ENCODE measurements at places on chromosomes 1 and 21.

- no peak for DNase-seq
Measured at GRCh38 chr1:58062635-58063034, 483.9 kb downstream of the OMA1 start.

DNA sequence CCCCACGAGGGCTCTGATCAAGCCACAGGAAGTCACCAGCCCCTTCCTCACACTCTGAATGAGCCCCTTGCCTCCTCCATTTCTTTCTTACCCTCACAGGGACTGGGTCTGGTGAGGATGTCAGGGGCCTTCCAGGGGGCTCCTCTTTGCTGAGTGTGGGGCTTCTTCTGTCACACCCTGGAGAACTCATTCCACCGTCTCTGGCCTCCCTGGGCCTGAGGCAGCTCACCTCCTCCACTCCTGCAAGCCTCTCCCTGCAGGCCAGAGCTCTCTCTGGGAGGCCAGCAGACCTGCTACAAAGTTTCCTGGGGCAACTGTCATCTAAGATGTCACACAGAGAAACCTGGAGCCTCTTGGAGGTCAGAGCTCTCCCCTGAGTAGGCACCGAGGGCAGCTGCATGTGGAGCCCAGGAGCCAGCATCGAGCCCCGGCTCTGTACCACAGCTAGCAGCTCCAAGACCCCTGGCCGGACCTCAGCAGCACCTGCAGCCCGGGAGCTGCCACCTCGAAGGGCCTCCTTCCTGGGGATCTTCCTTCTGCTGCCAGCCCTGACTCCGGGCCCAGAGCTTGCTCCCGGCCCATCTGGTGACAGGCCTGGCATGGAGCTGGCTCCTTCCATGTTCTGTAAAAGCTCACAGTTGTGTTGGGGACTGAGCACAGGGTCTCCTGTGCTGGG lies 1.1 kb downstream of the SPOCD1 start:
- DNase-seq: no peak

- no peak for DNase-seq
Measured at GRCh38 chr1:172325531-172325930, 95.0 kb upstream of the C1orf105 start.

DNA sequence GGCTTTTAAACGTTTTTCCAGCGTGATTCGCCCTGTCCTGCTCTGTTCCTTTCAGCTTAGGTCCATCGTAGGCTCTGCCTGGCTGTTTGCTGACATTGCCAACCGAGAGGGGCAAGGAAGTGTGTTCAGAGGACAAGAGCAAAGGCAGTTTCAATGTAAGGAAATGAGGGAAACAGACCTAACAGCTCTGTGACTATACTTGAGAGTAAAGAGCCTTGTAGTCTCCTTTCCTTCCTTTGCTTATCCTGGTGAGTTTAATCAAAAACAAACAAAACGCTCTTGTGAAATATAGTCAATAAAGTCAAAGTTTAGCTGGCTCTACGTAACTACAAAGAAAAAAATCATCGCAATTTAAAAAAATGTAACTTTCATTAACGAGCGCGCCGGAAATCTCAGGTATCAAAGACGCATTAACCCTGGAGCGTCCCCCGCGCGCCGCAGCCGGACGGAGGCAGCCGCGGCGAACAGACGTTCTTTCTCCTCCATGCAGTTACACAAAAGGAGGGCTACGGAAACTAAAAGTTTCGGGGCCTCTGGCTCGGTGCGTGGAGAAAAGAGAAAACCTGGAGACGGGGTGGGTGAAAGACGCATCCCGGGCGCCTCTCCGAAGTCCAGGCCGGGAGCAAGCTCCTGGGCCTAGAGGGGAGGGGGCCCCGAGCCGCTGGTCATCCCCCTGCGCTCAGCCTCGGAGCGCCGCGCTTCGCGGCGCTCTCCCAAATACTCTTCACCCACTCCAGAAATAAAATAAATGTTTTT lies 617 bp upstream of the ADGRL2 start:
- DNase-seq: no peak

DNA sequence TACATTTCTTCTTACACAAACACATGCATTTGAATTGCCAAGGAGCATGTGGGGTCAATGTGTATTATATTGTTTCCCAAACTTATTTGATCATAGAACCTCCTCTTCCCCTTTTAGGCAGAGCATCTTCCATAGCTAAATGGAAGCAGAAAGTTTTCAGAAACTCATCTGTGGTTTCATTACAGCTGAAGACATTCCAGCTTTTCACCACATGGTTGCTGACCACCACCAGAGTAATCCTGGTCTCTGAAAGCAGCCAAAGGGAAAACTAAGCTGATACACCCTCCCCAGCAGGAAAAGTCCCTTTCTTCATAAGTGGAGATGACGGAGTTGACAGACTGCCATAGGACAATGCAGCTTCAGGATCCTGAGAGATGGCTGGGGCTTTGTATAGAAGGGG lies 30.2 kb upstream of the OTUD3 start:
- DNase-seq: no peak

DNA sequence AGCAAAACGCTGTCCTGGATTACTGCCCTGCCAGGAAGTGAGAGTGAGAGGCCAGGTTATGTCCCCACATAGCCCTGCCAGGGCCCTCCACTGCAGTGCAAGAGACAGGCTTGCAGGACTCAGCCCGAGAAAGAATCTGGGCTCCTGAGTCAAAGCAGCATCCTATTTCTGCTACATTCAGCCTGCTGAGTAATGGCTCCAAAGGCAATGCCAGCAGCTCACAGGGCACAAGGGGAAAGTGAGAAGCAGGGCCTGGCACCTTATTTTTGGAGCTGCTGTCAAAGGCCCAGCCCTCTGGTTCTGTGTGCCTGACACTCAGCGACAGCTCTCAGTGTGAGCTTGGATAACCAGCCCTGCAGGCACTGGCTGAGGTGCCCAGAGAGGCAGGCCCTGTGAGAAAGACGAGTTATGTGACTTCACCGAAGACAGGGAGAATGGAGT lies 83.9 kb downstream of the DTL start:
- DNase-seq: no peak

GRCh38 chr1:223721658-223722607 lies 9.6 kb downstream of the CAPN2 start:
- no peak for DNase-seq

- no peak for DNase-seq
Measured at GRCh38 chr1:26375081-26375480, 2.5 kb upstream of the ZNF683 start.

- no peak for DNase-seq
Measured at GRCh38 chr1:151881479-151881878, 27.8 kb downstream of the THEM4 start.

DNA sequence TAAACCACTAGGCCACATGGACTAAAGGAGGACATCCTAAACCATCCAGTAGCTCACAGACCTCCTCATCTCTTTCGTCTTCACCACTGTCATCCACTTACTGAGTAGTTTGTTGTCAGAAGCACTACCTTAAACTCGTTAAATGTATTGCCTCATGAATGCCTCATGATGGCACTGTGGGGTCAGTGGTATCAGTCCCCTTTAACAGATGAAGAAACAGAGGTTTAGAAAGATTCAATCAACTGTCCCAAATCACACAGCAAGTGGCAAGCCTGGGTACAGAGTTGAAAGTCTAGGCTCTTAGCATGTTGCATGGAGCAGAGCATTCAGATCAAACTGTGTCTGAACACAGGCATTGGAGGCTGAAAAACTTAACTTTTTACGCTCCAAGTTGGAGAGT lies 183.6 kb upstream of the KIAA0040 start:
- no peak for DNase-seq

DNA sequence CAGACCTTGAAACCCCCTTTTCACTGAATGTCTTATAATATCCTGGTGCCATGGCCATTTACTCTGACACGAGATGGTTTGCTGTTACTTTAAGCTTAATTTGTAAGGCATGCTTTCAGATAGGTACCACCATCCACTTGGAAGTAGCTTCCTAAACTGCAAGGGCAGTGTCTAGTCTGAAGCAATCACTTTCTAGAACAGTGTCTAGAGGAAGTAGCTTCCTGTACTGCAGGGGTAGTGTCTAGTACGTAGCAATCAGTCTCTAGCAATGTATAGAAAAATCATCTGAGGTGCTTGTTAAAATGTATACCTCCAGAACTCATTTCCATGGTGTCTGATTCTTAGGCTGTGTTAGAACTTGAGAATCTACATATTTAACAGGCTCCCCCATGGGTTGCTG lies 42.5 kb downstream of the ZBTB40 start:
- DNase-seq: no peak

- no peak for DNase-seq
Measured at GRCh38 chr21:14995695-14996490, 68.9 kb downstream of the NRIP1 start.

DNA sequence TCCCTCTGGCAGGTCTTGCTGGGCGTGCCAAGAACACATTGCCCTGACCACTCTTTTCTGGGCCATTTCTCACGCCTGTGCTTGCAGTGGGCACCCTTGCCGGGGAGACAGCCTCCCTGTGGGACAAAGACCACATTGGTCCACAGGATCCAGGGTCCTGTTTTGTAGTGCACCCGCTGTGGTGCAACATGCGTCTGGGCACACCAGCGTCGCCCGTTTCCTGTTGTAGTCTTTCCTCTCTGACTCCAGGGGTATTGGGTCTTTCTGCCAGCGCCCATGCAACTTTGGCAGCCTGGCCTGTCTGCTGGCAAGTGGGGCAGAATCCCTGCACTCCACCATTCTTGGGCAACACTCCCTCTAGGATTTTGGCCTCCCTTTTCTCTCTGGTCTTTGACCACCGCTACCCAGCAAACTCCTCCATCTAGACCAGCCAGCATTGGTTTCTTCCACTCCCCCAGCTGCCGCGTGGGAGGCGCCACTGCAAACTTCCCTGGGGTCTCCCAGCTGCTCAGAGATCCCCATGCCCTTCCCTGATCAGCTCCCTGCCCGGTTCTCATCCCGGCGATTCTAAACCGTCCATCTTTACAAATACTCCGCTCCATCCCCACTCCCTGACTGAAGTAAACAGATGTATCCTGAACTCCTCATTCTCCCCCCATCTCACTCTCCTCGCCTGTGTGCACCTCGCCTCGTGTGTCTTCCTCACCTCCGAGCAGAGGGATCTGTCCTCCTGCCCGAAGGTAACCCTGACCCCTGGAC lies 1.2 kb upstream of the TPRG1L start:
- no peak for DNase-seq

DNA sequence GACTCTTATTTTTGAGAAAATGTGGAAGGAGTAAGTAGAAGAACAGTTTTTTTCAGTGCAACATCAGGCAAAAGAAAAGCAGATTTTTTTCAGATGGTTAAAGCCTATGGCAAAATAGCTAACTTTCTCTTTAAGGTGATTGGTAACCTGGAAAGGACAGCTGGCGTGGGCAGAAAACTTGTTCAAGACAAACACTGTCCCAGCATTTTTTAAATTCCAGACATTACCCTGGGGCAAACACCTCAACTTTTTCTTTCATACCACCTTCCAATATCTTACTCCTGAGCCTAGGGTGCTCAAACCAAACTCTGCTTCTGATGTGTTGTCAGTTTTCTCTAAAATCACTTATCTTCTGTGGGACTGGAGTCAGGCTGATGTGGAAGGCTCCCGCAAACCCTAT lies 2.7 kb upstream of the LEPR start:
- no peak for DNase-seq

DNA sequence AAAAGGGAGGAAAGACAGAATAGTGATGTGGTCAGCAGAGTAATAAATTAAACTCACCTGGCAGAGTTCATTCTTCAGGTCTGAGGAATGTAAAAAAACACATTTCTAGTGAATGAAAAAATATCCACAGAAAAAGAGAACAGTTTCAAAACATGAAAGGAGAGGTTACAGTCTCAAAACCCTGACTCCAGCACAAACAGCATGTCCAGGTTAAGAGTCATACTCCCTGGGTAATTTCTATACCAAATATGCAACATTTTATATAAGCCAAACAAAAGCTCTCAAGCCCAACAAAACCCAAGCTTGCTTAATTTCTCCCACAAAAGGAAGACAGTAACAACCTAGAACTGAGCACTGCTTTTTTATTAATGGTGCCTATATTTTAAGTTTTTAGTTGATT lies 173.0 kb downstream of the NTMT2 start:
- no peak for DNase-seq

DNA sequence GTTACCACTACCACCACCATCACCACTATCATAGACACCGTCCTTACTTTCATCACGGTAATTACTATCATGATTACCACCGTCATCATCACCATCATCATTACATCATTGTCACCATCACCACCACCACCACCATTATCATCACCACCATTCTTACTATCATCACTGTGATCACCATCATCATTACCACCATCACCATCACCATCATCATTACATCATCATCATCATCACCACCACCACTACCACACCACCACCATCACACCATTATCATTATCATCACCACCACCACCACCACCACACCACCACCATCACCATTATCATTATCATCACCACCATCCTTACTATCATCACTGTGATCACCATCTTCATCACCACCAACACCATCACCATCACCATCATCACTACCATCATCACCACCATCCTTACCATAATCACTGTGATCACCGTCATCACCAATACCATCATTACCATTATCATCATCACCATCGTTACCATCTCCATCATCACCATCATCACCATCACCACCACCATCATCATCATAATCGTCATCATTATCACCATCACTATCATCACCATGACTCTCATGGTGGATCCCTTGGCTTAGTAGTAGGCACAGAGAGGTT lies 244.4 kb upstream of the C1orf174 start:
- no peak for DNase-seq

GRCh38 chr1:23456226-23456625 lies 27.8 kb downstream of the ASAP3 start:
- no peak for DNase-seq

DNA sequence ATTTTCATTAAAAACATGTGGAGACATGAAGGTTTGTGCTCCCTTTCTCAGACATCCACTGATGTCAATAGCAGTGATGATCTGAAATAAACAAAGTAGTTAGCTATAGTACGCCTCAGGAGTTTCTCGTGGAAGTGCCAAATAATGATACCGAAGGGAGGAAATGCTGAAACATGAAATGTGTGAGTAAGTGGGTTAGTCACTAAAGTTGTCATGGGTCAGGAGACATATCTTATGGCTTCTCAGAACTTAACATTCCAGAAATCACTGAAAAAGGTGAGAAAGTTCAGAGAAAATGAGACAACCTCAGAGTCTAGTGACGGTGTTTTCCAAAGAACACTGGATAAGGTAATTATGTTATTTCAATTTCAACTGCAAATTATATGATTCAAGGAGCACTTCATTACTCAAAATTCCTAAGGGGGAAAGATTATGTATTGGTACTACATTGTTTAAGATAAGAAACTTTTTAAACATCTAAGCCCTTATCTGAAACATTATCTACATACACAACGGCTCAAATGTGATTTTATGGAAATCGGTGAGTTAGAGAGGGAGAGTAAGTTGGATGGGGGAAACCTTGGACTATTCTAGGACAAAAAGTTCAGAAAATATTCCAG lies 20.6 kb downstream of the NIBAN1 start:
- DNase-seq: no peak

GRCh38 chr1:17674726-17675500 lies 80.2 kb upstream of the ACTL8 start:
- no peak for DNase-seq
